Right hindlimb (tissue), 1 donor: ENCODE measurements at places on chromosomes 4 and X.

GRCh38 chrX:150857453-150857852 is 41.0 kb downstream of the CD99L2 start:
- no peak for DNase-seq

DNA sequence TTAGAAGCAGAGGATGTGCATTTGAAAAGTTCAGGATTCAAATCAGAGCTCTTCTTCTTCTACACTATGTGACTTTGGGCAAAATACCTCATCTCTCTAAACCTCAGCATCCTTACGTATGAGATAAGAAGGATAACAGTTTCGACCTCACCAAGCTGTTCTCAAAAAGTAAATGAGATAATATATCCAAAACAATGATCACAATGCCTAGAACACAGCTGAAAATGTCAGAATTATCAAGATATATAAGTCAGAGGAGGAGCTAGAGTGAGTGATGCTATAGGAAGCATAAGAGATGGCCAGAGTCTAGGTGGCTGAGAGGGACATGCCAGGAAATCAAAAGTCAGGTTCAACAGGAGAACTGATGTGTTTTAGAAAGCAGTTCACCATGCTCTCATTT is 168.0 kb downstream of the EFHC2 start:
- no peak for DNase-seq

DNA sequence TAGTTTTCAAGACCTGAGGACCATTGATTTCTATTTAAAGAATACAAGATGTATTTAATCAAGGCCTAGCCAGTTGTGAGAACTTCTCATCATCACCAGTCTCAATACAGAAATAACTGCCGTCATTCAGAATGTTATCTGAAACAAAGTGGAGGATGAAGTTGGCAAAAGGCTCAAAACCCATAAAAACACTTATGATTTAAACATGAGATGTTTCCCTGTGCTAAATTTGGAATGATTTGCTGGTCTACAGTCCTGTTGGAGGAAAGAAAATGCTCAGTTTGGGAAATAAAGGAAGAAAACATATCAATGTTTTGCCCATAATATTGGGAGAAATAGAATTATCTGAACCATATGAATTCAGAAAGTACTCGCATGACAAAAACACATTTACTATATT is 192.2 kb downstream of the ADGRA3 start:
- no peak for DNase-seq

- no peak for DNase-seq
Observed at GRCh38 chrX:148600131-148600530, 99.7 kb downstream of the AFF2 start.

DNA sequence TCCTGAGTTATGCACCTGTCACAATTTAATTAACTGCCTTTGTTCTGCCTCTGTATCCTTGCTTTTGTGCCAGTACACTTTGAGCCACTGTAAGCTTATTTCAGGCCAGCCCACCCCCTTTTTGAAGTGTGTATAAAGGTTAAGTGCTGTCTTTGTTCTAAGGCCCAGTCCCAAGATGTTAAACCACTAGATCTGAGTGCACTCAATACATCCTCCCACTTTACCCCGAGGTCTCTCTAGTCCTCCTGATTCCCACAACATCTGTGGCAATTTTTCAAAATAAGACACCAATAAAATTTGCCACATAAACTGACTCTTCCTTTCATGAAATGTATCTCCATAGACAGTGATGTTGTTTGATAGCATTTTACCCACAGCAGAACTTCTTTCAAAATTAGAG is 124.1 kb upstream of the SPIN4 start:
- no peak for DNase-seq
